ENCODE measurements at places on chromosomes 2 and 18. TPM values are rescaled to one million over a fixed set of nuclear protein-coding genes. Genes with fewer than 3 reads are reported as not detected.

SPATA3 gene
- not detected for total RNA-seq

GPR148 gene
- not detected for total RNA-seq

TCF23 gene
- not detected for total RNA-seq

ARL4C gene
- 13.7 TPM for total RNA-seq

CNGA3 gene
- total RNA-seq: not detected

BMPR2 gene
- 9.9 TPM for total RNA-seq

AAMP gene
- total RNA-seq: 197 TPM

SNED1 gene
- under 0.01 TPM for total RNA-seq

TRPM8 gene
- total RNA-seq: not detected

ADD2 gene
- not detected for total RNA-seq

IL36G gene
- 2.6 TPM for total RNA-seq

SULT6B1 gene
- not detected for total RNA-seq

CHRNA1 gene
- not detected for total RNA-seq

CRYGC gene
- total RNA-seq: not detected

TNP1 gene
- total RNA-seq: not detected

ASPRV1 gene
- 0.34 TPM for total RNA-seq

TSPYL6 gene
- not detected for total RNA-seq

SLC14A1 gene
- not detected for total RNA-seq

LIMS4 gene
- not detected for total RNA-seq

NAT8 gene
- not detected for total RNA-seq

DSC2 gene
- 226 TPM for total RNA-seq

FBXO48 gene
- total RNA-seq: 0.68 TPM

C18orf32 gene
- total RNA-seq: 29.0 TPM

DNAH6 gene
- 0.14 TPM for total RNA-seq

REG3A gene
- total RNA-seq: not detected

VWC2L gene
- 0.07 TPM for total RNA-seq
